AG10803 (cell line): ENCODE measurements at places on chromosomes 7 and 10.
A peak's percentile ranks its signal among the peaks of the same experiment; 100 is the strongest.

DNA sequence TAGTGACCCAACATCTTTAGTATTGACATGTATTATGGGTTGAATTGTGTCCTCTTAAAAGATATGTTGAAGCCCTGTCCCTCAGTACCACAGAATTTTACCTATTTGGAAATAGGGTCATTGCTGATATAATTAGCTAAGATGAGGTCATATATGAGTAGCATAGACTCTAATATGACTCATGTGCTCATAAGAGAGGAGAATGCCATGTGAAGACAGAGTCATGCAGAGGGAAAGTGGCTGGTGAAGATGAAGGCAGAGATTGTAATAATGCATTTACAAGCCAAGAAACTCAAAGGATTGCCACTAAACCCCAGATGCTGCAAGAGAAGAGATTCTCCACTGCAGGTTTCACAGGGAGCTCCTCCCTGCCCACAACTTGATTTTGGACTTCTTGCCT, 496.4 kb downstream of the KIF20B start:
- DNase-seq, result no peak

DNA sequence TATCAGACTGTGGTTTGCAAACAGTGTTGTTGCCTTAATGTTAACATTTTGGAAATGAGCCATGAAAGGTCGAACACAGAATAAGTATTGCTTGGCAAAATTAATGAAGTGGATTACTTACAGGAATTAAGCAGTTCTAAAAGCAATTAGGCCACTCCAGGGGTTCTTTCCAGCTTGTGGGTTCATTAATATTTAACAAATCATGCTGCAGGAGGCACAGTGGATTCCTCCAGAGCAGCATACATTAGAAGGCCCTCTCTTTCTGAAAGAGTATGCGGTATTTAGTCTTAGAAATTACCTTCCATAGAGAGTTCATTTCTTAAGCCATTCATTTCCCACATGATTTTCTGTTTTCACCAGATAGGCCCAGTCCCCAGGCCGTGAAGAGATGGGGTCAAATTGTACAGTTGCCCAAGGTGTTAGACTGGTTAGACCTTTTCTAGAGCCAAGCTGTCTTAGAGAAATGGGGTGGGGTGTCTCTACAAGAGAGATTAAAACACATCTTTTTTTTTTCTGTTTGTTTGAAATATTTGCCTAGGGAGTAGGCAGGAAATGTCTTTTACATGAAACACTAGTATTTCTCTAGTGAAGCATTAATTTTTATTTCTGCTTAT, 40.0 kb upstream of the AGR3 start:
- DNase-seq, result peak; percentile 10

DNA sequence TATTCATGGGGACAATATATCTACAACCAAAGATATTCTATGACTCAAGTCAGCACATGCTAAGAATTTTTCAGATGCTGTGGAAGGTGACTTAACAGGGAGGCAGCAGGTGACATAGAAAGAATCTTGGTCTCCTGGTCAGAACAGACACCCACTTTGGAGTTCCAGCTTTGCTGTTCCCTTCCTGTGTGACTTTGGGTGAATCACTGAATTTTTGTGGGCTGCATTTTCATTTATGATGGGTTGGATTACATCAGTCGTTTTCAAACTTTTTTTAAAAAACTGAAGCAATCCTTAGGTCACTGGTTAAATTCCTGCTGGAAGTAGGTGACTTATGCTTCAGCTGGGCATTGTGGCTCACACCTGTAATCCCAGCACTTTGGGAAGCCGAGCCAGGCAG, 24.9 kb downstream of the RGR start:
- peak; percentile 87 for DNase-seq

DNA sequence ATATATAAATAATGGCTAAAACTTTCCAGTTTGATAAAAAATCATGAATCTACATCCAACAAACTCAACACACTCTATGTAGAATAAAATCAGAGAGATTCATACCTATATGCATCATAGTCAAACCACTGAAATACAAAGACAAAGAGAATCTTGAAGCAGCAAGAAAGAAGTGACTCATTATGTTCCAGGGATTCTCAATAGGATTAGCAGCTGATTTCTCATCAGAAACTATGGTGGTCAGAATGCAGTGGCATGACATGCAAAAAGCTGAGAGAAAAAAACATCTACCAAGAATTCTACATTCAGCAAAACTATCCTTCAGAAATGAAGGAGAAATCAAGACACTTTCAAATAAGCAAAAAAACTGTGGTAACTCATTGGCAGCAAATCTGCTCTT, 187.4 kb downstream of the RNLS start:
- DNase-seq, result no peak

DNA sequence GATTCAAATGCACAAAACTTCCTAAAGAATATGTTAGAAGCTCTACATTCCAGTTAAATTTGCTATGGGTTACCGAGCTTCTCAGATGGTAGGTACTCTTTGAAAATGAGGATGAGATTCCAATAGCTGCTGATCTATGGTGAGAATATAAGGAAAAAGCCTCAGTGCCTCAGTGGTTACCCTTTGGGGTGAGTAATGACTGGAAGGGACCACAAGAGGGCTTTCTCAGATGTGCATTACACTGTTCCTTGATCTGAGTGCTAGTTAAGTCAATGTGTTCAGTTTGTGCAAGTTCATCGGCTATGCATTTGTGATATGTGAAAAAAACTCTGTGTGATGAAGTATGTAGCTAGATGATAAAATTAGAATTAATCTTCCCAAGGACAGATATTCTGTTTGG, 3.5 kb downstream of the NRCAM start:
- DNase-seq, result peak; percentile 30

DNA sequence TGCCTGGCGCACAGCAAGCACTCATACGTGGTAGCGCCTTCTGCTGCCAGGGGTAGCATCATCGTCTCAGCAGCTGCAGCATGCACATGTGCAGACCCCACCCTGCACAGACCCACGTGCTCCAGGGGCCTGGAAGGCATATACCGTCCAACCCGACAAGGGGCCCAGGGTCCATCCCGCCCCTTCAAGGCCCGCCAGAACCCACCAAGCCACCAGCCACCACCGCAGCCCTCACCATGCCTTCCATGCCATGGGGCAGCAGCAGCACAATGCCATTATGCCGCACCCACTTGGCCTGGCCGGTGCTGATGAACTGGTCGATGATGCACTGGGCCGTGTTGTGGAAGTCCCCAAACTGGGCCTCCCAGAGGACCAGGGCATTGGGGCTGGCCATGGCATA, 22.7 kb downstream of the OGDHL start:
- DNase-seq, result no peak
